ENCODE measurements at places on chromosomes 6 and 20. TPM values are rescaled to one million over a fixed set of nuclear protein-coding genes. Genes with fewer than 3 reads are reported as not detected.

DNA sequence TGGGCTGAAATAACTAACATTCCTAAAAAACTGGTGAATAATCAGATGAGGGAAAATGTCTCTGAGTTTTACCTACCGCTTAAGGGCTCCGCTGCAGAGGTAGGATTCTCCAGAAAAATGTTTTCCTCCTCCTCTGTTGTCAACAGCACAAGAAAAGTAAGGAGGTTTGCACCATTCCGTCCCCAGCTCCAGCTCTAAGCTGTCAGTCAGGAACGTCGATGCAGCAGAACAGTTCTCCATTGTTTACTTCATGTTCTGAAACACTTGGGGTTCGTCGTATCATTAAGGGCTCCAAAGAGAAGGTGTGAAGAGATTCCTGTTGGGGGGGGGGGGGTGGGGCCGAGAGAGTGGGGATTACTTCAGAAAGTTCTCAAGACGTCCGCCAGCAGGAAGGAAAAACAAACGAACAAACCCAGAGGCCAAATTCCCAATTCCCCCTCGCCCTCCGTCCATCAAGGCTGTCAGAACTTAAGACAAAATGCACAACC is 734 bp downstream of the MMS22L start:
- H3K4me3 ChIP-seq: peak overlapping the region; percentile 98
- no peak overlapping the region for H3K27ac ChIP-seq
- no peaks in the 10 kb centered on the region for H3K27me3 ChIP-seq
- peaks cover 31% of the 10 kb centered on the region for H3K36me3 ChIP-seq
- H3K4me1 ChIP-seq: no peaks in the 10 kb centered on the region

GRCh38 chr20:64084685-64085152 is 521 bp upstream of the LKAAEAR1 start:
- H3K4me1 ChIP-seq: no peaks in the 10 kb centered on the region
- H3K27me3 ChIP-seq: peaks cover 5% of the 10 kb centered on the region
- peak overlapping the region; percentile 94 for H3K4me3 ChIP-seq
- H3K36me3 ChIP-seq: no peaks in the 10 kb centered on the region

GRCh38 chr6:159943968-159944598 is 24.8 kb upstream of the IGF2R start:
- no peak overlapping the region for H3K4me3 ChIP-seq
- H3K27ac ChIP-seq: no peak overlapping the region
- peaks cover 17% of the 10 kb centered on the region for H3K36me3 ChIP-seq
- no peaks in the 10 kb centered on the region for H3K4me1 ChIP-seq

- H3K4me3 ChIP-seq: no peak overlapping the region
- no peak overlapping the region for H3K27ac ChIP-seq
- H3K27me3 ChIP-seq: no peaks in the 10 kb centered on the region
These were observed 537.4 kb upstream of the MMS22L start for GRCh38 chr6:97820400-97820799.

SDCBP2 gene
- total RNA-seq: 1.9 TPM

JAG1 gene
- total RNA-seq: 54.0 TPM

DNA sequence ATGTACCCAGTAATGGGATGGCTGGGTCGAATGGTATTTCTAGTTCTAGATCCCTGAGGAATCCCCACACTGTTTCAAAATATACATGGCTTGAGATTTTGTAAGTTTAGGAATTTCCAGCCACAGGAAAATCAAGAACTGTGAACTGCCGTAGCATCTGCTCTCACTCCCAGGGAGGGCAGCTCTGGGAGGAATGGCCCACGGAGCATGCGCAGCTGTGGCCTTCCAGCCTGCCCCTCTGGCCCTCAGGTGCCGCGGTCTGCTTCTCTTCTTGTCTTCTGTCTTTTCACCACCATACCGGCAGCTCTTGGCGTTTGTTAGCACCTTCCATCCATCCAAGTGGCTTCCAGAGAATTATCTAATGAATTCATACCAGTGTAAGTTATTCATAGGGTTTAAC is 19.9 kb upstream of the EXOC2 start:
- no peak for DNase-seq
- H3K4me1 ChIP-seq: peaks cover 4% of the 10 kb centered on the region
- no peak overlapping the region for H3K4me3 ChIP-seq
- H3K27ac ChIP-seq: no peak overlapping the region
- H3K27me3 ChIP-seq: no peaks in the 10 kb centered on the region

DNA sequence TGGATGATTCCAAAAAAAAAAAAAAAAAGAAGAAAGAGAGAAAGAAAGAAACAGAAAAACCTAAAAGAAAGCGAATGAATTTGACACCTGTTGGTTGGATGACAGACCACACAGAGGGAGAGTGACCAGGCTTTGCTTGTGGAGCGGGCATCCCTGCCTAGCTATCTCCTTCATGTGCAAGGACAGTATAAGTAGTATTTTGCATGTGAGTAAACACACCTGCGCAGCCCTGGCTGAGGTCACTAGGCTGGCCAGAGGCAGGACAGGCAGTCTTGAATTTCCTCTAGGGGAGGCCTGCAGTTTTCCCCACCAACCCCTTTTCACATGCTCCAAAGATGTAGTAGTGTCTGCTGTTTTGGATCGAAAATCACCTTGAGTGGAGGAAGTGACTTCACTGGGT is 126.4 kb downstream of the CCDC170 start:
- H3K36me3 ChIP-seq: no peaks in the 10 kb centered on the region
- H3K4me1 ChIP-seq: peaks cover 4% of the 10 kb centered on the region
- H3K27ac ChIP-seq: no peak overlapping the region
- H3K4me3 ChIP-seq: no peak overlapping the region
- peak; percentile 35 for DNase-seq

- peaks cover 35% of the 10 kb centered on the region for H3K36me3 ChIP-seq
- no peak for DNase-seq
- no peak overlapping the region for H3K27ac ChIP-seq
- no peaks in the 10 kb centered on the region for H3K27me3 ChIP-seq
- no peaks in the 10 kb centered on the region for H3K4me1 ChIP-seq
These were observed 20.1 kb upstream of the HELZ2 start for GRCh38 chr20:63594043-63594561.

- DNase-seq: peak; percentile 61
- peaks cover 8% of the 10 kb centered on the region for H3K27me3 ChIP-seq
- no peak overlapping the region for H3K27ac ChIP-seq
- 0 out of 2 replicates have a peak, but pooled peaks cover 4% of the 10 kb centered on the region for H3K4me1 ChIP-seq
- H3K36me3 ChIP-seq: peaks cover 19% of the 10 kb centered on the region
These were observed 134.4 kb downstream of the OR2B2 start for GRCh38 chr6:27777614-27778355.

GRCh38 chr20:1822564-1823449 is 72.4 kb upstream of the SIRPA start:
- H3K27ac ChIP-seq: no peak overlapping the region
- DNase-seq: no peak

- H3K4me1 ChIP-seq: peaks cover 6% of the 10 kb centered on the region
- no peaks in the 10 kb centered on the region for H3K36me3 ChIP-seq
- H3K27me3 ChIP-seq: no peaks in the 10 kb centered on the region
- H3K27ac ChIP-seq: no peak overlapping the region
These were observed 47.5 kb upstream of the CRISP1 start for GRCh38 chr6:49913636-49914375.

OR12D1 gene
- total RNA-seq: not detected

TBC1D7 gene
- total RNA-seq: 33.9 TPM

Data from H9 (cell line).